ENCODE measurements at places on chromosomes 11 and 22. TPM values are rescaled to one million over a fixed set of nuclear protein-coding genes. Genes with fewer than 3 reads are reported as not detected.

Gene IFITM10
- 0.47 TPM for total RNA-seq

- H3K4me1 ChIP-seq = no peaks in the 10 kb centered on the region
- no peaks in the 10 kb centered on the region for H3K36me3 ChIP-seq
- no peaks in the 10 kb centered on the region for H3K27me3 ChIP-seq
- H3K27ac ChIP-seq = no peak overlapping the region
- no peak for DNase-seq
- H3K4me3 ChIP-seq = no peak overlapping the region
Observed at GRCh38 chr11:11208994-11209393, 144.1 kb downstream of the CSNK2A3 start.

GRCh38 chr11:34086554-34087283 is 18.7 kb upstream of the NAT10 start:
- H3K36me3 ChIP-seq = peaks cover 94% of the 10 kb centered on the region
- H3K27me3 ChIP-seq = no peaks in the 10 kb centered on the region
- no peaks in the 10 kb centered on the region for H3K4me1 ChIP-seq
- DNase-seq = no peak
- H3K27ac ChIP-seq = no peak overlapping the region

DNA sequence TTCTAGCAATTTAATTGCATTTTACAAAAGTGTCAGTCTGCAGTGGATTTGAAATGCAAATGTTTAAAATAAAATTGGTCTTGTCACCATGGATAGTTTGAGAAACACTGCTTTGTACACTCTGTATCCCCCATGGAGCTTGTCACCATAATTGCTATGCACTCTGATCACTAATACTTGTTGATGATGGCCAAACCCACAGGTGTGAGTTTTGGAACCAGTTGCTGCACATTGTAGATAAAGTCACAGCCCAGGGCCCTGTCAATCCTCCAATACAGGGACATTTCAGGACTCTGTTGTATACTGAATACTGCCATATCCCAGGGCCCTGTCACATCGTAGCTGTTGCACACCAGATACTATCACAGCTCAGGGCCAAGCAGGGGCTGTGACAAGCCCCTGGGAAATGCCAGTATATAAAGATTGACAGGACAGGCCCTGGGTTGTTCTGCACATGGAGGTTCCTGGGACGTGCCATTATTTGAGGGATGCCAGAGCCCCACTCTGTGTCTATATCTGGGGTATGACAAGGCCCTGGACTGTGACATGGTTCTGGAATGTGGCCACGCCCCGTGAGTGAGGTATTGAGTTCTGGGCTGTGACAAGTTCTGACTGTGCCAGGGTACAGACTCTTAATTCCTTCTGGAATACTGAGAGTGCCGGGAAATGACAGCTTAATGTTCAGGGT is 27.9 kb upstream of the SMPD1 start:
- H3K4me3 ChIP-seq = no peak overlapping the region
- no peaks in the 10 kb centered on the region for H3K36me3 ChIP-seq
- peak overlapping the region; percentile 87 for H3K27ac ChIP-seq
- H3K4me1 ChIP-seq = no peaks in the 10 kb centered on the region
- no peaks in the 10 kb centered on the region for H3K27me3 ChIP-seq
- DNase-seq = peak; percentile 77

DNA sequence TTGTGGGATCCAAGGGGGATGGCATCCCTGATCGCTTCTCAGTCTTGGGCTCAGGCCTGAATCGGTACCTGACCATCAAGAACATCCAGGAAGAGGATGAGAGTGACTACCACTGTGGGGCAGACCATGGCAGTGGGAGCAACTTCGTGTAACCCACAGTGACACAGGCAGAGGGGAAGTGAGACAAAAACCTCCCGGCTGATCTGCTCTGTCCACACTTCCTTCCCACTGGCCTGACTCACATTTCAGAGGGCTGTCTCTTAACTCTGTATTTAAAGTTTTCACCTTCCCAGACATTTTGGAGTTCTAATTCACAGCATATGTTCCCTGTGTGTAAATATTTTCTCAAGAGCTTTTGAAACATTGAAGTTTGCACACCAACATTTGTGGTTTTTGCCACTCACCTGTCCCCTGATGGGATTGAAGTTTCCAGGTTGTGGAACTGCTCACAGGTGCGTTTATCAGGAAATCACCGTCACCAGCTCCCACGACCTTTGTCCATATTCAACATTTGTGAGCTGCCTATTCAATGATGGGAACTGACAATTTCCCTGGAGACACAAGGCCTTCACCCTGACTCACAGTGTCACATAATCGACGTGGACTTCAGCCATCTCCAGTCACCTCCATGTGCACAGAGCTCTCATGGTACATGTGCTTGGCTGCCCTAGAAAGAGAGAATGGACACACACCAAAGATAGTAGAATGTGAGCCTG is 99.2 kb downstream of the VPREB1 start:
- no peak overlapping the region for H3K4me3 ChIP-seq
- no peaks in the 10 kb centered on the region for H3K36me3 ChIP-seq
- H3K4me1 ChIP-seq = no peaks in the 10 kb centered on the region
- no peak for DNase-seq
- no peaks in the 10 kb centered on the region for H3K27me3 ChIP-seq
